CD8-positive, alpha-beta memory T cell (primary cell): ENCODE measurements at places on chromosomes 12 and 14. TPM values are rescaled to one million over a fixed set of nuclear protein-coding genes. Genes with fewer than 3 reads are reported as not detected.

GRCh38 chr12:57627501-57628279, 5.3 kb downstream of the B4GALNT1 start:
- H3K27ac ChIP-seq = no peak overlapping the region
- H3K4me3 ChIP-seq = no peak overlapping the region
- no peaks in the 10 kb centered on the region for H3K36me3 ChIP-seq
- no peak for DNase-seq
- H3K4me1 ChIP-seq = peaks cover 5% of the 10 kb centered on the region

GRCh38 chr12:58554522-58555157, 365.7 kb downstream of the LRIG3 start:
- no peak overlapping the region for H3K4me3 ChIP-seq
- DNase-seq = no peak
- no peak overlapping the region for H3K27ac ChIP-seq
- H3K4me1 ChIP-seq = no peaks in the 10 kb centered on the region
- H3K27me3 ChIP-seq = no peaks in the 10 kb centered on the region

The MYF6 gene
- not detected for total RNA-seq

The CELA1 gene
- total RNA-seq = not detected

The CLEC12A gene
- not detected for total RNA-seq

The SRRM4 gene
- not detected for total RNA-seq
